Suppressor macrophage treated with lipopolysaccharide for 4 hours (primary cell): ENCODE measurements at places on chromosomes 1 and 21.

DNA sequence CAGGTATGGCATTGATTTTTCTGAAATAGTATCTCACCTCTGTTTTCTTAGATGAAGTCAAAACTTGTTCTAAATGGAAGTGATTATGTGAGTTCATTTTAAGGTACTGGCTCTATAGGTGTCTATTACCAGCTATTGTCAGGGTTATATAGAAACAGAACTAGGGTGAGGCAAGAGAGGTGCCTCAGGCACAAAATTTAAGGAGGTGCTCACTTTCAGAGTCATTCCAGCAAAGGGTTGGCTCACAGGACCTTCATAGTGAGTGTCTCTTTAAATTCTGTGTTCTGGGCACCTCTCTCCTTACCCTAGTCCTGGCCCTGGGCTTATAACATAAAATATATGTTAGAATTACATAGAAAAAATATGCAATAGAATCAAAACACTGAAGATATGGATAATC is 49.3 kb downstream of the KIAA0319L start:
- DNase-seq = no peak

- no peak for DNase-seq
These were observed 10.0 kb upstream of the OVAAL start for GRCh38 chr1:180548686-180549317.

DNA sequence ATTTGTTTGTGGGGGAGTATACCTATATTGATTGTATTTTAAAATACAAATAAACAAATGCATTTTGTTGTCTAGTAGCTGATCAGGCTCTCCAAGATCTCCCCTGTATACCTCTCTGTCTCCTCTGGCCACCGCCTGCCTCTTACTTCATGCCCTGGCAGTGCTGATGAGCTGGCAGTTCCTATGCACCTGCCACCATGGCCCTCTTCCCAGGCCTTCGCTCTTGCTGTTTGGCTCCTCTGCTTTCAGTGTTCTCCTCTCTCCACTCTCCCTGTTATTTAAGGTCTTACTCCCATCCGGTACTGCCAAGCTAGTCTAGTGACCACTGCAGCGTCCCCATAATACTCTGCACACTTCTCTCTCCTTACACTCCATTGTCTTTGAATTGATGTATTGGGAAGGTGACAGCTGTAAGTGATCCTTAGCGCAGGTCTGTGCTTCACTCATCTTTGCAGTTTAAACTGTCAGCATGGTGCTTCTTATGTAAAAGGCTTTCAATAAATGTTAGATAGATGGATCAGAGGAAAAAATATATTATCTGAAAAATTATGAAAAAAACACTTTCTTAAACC is 88.1 kb upstream of the ATP1A1 start:
- DNase-seq = no peak

DNA sequence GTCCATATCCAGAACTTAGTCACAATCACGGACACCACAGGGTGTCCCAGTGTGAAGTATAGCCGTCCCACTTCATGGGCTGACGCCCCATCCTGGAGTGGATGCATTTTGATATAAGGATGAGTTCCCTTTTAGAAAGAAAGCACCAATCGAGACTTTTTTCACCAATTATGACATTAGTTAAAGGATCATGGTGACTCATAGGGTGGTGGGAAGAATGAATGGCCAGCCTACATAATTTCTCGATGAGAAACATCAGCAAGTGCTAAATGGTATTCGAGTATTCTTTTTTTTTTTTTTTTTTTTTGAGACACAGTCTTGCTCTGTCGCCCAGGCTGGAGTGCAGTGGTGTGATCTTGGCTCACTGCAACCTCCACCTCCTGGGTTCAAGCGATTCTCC is 38.5 kb upstream of the USP1 start:
- DNase-seq = peak; percentile 6

DNA sequence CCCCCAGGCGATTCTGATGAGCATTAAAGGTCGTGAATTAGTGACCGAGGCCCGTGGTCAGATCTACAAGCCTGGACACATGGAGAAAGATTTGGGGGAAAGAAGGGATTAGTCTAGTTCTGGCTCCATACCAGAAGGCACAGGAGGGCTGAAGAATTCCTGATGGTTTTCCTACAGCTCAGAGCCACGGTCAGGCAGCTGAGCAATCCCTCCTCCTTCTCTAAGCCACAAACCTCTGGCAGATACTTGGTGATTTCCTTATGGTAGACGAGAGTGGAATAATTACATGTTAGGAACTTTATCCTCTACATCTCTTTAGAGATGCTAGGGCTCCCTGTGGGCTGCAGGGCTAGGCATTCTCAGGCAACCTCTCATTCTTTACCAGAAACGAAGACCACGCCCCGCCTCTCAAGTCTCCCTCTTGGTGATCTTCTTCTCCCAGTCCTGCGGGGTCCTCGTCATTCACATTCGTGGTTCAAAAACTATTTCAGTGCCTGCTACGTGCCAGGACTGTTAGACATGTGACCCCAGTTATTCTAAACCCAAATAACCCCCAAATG is 20.5 kb upstream of the ZBTB18 start:
- DNase-seq = no peak

DNA sequence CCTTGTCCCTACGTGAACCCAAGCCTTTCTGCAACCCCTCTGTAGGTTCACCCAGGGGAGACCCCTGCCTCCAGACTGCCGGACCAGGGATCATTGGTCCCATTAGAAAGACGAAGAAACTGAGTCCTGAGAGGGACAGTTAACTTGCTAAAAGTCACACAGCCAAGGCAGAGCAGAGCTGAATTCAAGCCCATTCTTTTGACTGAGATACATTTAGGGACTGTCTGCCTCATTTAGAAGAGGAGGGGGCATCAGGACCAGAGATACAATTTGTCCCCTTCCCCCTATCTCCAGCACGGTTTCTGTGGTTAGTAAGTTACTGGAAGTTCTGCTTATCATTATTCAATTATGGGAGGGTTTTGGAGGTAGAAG is 19.1 kb downstream of the KCNQ4 start:
- DNase-seq = no peak

DNA sequence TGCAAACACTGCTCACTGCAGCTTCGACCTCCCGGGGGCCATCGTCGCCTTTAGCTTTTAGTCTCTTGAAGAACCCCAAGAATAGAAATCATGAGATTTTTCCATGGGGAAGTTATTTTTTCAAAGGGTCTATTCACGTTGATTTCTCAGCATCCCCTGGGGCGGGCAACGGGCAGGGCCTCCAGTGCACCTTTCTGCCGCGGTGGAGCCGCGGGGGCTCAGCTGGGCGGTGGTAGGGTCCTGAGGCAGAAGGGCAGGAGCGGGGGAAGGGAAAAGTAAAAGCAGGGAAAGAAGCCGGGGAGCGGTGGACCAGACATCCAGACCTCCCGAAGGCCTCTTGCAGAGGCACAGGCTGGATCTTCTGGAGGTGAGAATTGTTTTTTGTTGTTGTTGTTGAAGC is 253.8 kb downstream of the FAM72C start:
- DNase-seq = no peak

- DNase-seq = no peak
These were observed 185.6 kb downstream of the TGFBR3 start for GRCh38 chr1:91700332-91700731.

GRCh38 chr1:39562886-39563285 is 13.7 kb downstream of the PABPC4 start:
- no peak for DNase-seq

DNA sequence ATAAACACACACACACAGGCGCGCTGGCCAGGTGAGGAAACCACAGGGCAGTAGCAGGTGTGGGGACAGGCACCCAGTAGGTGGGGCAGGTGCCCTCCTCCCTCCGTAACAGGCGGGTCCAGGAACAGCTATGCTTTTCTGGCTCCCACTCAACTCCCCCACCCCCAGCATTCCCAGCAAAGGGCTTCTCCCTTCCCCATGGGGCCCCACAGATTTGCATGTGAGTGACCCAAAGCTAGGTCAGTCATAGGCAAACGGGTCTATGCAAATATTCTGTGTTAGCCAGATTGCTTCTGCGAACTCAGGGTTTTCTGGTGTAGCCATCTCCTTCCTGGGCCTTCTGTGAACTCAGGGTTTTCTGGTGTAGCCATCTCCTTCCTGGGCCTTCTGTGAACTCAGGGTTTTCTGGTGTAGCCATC is 114.2 kb downstream of the SIK1 start:
- DNase-seq = peak; percentile 12
